NCI-H69 (cell line): ENCODE measurements at places on chromosomes 12 and 14.

GRCh38 chr14:83575301-83575700, 1954.6 kb upstream of the FLRT2 start:
- DNase-seq = peak; percentile 52

DNA sequence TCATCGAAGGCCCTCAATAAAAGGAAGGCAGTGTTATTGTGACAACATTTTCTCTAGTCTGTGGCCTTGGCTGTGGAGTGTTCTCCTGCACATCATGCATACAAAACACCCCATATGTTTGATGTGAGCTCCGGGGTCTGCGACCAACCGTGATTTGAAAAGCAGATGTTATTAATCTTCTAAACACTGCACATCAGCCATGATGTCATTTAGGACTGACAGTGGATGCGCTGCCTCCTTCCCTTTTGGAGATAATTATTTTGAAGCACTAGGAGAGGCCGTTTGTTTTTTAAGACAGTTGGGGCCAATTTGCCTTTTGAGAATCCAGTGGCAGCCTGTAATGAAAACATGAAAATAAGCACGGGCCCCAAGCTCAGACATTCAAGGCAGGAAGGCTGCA, 1041.6 kb downstream of the BCL11B start:
- no peak for DNase-seq

- no peak for DNase-seq
Measured at GRCh38 chr14:51180577-51180976, 59.5 kb upstream of the TMX1 start.

DNA sequence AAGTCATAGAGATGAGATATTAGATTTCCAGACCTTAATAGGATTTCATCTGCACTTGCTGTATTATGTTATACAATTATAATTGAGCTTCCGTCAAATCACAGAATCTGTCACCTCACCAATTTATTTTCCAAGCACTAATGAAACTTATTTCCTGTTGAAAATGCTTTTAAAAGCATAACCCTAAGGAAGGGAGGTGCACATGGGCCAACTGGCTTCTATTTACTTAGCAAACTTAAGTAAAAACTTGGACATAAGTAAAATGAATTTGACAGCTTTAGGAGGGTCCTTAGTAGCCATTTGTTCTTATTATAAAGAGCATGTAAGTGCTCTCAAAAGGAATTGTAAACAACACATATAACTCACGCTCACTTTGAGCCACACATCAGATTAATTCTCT, 462.2 kb upstream of the TMPO start:
- DNase-seq = peak; percentile 79
